ENCODE measurements at places on chromosomes 7 and 10.

DNA sequence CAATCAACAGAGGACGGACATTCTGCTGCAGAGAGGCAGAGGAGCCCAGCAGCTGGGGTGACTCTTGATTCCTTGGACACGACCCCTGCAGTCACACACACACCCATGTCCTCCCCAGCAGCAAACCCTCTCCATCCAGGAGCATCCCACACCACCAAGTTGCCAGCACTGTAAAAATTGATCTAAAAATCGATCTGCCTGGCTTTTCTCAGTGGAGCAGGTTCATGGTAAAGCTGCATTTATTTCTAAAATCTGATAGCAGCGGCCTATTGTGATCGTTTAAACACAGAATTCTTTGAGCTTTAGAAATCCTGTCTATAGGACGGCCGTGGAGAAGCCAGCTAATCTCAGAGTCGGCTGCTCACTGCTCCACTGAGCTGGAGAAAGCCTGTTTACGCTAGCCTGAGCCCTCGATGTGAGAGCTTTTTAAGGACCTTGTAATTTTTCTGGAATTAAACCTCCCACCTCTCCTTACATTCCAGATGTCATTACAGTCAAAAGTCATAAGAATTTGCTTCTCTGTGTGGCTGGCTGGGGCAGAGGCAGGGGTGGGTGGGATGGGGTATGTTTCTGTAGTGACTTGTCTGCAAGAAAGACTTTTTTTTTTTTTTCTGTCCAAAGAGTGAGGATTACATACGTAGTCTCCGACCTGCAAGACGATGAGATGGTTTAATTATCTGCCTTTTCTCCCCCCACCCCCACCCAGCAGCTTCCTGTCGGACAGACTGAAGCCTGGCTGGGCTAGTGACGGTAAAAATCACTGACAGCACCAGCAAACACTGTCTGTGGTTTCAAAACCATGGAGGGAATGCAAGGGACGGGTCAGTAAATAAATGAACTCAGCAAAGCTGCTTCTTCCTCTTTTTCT, 31.6 kb downstream of the TRIM8 start:
- no peak for DNase-seq

DNA sequence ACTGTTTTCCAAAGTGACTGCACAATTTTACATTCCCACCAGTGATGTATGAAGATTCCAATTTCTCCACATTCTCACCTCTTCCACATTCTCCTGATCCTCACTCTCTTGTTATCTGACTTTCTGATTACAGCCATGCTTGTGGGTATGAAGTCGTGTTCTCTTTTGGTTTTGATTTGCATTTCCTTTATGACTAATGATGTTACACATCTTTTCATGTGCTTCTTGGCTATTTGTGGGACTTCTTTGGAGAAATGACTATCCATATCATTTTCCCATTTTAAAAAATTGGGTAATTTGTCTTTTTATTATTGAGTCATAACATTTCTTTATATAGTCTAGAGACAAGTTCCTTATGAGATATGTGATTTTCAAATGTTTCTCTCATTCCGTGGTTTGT, 10.5 kb upstream of the GIMAP8 start:
- DNase-seq = no peak

DNA sequence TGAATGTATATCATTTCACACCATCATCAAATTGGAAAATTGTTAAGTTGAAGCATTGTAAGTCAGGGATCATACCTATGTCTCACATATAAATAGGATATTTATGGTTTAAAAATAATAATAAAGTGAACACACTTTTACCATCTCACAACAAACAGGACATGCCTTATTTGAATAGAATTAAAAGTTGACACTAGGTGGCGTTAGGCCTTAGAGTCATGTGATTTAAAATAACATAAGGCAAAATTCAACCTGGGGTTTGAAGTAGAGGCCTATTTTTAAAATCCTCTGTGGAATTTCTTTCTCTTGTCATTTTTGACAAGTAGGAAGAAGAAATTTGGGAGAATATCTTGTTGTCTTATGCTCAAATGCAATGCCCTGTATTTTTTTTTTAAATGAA, 184.7 kb upstream of the PCDH15 start:
- DNase-seq = no peak

DNA sequence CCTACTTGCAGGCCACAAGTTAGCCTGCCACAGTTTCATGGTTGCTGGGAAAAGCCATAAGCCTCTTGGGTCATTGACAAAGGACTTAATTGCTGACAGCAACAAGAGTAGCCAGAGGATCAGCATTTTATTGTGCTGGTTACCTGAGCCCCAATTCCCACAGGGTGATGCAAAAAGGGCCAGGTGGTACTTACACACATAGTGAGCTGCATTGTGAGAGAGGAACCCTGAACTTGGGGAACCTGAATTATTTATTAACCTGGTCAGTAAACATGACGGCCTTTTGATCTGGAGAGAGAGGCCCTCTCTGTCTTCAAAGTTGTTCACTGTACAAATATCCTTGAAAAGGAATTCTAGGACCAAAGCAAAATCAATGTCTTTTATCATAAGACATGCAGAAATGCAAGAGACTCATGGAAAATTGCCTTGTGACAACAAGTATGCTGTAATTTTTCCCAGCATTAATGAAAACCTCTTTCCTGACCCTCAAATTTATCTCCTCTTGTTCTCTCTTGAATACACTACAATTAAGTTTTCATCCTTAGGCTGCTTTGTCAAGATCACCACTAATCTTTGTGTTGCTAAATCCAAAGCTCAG, 102.9 kb upstream of the PHYHIPL start:
- no peak for DNase-seq

GRCh38 chr10:79066411-79067240, 2.1 kb upstream of the ZMIZ1 start:
- no peak for DNase-seq

GRCh38 chr7:31054608-31055278, 2.6 kb downstream of the ADCYAP1R1 start:
- DNase-seq = no peak

DNA sequence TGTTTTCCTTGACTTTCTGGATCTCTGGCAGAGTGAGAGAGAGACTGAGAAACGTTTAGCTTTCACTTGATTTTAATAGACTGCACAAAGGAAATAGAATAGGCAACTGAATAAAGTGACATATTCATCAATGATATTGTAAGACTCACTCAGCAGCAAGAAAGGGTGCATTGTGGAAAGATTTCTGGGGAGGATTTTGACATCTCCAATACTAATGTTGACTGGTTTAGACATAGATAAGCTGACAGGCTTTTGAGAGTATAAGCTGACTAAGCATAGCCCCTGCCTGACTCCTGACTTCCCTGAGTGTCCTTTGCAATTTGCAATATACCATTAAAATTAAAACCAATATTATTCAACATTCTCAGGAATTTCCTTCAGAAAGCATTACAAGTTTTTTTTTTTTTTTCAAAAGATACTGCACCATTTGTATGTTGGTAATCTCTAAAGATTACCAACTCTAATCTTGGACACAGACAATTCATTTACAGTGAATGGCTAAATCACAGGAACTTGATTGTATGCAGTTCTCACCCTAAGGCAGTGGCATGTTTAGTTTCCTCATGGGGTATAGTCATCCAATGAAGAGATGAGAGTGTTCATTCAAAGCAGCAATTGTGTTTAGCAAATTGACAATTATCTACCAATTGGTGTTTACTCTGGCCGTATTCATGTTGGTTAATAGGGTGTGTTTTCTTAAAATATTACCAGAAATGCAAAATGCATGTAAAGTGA, 325.6 kb downstream of the SORCS3 start:
- DNase-seq = no peak

DNA sequence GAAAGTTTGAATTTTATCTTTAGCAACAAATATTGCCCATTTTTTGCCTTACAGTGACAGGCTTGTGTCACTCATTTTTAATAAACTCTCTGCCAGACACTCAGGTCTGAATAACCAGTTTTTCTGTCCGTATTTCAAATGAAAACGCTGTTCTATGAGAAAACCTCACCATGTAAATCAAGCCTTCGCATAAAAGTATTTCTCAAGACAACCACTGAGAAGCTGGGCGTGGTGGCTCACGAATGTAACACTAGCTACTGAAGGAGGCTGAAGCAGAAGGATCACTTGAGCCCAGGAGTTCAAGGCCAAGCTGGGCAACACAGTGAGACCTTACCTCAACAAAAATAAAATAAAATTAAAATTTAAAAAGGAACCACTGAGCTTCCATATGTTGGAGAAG, 339.3 kb downstream of the PARD3 start:
- DNase-seq = no peak

- DNase-seq = no peak
These were observed 38.3 kb upstream of the KLHL7 start for GRCh38 chr7:23067271-23067670.

DNA sequence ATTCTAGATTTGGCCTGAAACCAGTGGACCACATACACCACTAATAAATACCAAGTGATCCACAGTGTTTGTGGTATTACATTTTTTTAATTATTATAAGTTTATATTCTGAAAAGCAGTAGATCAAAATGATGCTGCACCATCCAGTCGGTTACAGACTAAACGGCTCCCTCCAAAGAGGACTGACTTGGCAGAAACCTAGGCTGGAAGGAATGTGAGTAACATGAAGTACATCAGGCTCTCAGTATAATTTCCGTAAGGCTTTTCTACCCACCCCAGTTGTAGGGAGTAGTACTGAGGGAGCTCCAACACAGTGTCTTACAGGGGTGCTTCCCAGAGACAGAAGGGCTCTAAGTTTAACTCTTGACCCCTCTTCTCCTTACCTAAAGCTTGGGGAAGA, 119.5 kb downstream of the TRRAP start:
- no peak for DNase-seq

GRCh38 chr7:9507290-9507689, 1073.9 kb downstream of the NXPH1 start:
- no peak for DNase-seq

GRCh38 chr7:156397249-156397648, 243.3 kb upstream of the RNF32 start:
- DNase-seq = no peak

DNA sequence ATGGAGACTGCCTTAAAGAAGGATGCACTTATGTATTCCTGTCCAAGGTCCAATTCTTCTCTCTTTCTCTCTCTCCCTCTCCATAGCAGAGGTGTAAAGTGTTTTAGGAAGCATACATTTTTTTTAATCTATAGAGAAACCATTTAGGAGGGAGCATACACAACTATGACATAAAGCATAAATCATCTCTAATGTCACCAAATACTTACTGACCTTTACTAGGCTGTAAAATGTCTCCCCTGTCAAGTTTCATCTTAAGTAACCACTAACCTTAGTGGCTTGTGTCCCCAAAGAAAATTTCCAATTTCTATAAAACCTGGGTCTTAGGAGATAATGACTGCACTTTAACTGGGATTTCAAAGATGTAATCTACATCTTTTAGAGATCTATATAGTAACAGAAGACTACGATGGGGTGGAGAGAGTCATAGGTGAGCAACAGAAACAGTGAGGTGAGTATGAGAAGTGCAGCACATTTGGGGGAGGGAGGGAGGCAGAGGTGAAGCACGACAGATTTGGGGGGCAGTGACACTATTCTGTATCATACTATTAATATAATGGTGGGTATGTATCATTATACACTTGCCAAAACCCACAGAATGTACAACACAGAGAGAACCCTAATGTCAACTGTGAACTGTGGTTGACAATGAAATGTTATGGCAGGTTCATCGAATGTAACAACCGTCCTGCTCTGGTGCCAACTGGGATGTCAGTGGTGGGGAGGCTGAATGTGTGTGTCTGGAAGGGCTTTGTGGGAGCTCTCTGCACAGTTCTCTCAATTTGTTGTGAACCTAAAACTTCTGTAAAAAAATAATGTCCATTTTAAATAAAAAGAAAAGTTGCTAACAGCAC, 79.5 kb downstream of the PIP4K2A start:
- no peak for DNase-seq

DNA sequence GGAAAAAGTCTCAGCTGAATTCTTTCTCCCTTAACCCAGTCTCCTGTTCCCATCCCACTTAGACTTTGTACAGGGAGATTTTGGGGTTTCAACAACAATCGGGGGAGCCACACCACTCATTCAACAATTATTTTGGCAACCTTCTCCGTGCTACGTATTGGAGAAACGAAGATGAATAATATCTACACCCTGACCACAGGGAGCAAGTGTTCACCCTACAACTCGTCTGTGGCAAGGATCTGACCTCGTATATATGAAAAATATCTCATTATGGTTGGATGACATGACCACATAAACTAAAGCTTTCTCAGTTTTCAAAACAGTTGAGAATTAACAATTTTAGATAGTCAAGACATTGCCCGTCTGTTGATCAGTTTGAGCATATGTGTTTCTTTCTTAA, 302.1 kb downstream of the CACNA2D1 start:
- DNase-seq = no peak

DNA sequence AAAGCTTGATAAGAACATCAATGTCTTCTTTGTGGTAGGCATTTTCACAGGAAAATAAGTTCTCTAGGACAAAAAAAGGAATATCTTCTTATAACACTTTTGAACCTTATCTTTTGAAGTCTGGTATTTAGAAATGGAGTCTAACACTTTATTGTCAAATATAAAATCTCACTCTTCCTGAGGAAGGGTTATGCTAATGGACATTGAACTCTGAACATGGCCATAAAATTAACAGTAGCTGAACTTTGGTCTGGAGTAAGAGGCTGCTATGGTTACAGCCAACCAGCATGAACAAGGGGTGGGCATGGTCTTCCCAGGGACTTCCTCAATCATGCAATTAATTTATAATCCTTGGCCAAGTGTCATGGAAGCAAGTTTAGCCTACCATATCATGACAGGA, at the start of gene CLRN3:
Gene CLRN3, minus strand, starts transcription at position 199 of the 400 bp plus-strand sequence. Its CDS starts 157 bp downstream, at position 42.
- DNase-seq = no peak
